GM04503 (cell line): ENCODE measurements at places on chromosomes 16 and 17.
A peak's percentile ranks its signal among the peaks of the same experiment; 100 is the strongest.

DNA sequence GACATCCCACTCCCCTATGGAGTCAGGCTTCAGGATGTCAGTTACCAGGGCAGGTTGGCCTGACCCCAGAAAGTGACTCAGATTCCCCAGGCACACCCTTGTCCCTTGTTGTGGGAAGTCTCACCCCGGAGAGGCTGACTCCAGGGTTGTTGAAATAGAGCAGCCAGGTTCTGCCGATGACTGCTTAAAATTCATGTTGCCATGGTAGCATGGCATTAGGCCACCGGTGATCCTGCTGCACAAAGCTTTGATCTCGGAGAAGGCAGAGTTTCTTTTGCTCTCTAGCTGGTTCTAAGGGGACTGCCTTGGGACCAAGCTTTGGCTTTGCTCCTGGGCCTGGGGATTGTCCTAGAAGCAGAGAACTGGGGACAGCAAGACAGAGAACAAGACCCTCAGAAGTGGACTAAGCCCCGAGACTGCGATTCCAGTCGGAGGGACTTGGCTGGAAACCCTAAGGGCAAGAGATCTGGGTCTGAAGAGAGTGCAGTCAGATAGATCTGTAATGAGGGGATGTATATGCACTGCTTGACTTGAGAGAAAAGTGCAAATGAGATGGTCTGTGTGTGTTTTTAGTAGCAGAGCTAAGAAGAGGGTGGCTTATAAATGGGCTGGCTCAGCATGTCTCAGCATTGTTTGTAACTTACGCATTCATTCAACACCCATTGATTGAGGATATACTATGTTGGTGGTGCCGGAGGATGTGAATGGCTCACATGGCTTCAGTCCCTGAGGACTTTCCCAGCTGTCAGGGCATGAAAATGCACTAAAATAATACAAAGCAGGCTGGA is 106.9 kb downstream of the RGS9 start:
- DNase-seq = peak; percentile 34

DNA sequence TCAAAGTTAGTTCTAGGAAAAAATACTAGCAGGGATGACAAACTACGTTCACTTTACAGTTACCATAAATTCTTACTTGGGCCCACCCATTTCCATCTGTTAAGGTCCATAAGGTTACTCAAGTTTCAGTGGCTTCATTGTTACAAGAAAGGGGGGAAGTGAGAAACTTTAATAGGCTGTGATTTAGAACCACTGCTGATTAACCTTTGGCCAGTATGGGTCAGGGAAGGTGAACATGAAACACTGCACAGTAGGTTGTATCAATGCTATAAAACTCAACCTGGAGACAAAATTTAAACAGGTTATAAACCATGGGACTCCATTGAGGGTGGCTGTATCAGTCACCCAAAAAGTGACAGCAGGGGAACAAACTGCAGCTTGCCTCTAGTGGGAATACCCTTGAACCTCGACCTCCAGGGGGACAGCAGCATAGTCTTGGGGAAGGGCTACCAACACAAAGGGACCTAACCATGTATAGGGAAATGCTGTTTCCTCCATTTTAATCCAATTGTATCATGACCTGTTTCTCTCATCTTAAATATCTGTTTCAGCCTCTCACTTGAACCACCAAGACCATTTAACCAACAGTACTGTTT is 10.4 kb downstream of the PTRH2 start:
- no peak for DNase-seq

- DNase-seq = no peak
Observed at GRCh38 chr16:65789161-65789945, 577.1 kb upstream of the CDH5 start.

DNA sequence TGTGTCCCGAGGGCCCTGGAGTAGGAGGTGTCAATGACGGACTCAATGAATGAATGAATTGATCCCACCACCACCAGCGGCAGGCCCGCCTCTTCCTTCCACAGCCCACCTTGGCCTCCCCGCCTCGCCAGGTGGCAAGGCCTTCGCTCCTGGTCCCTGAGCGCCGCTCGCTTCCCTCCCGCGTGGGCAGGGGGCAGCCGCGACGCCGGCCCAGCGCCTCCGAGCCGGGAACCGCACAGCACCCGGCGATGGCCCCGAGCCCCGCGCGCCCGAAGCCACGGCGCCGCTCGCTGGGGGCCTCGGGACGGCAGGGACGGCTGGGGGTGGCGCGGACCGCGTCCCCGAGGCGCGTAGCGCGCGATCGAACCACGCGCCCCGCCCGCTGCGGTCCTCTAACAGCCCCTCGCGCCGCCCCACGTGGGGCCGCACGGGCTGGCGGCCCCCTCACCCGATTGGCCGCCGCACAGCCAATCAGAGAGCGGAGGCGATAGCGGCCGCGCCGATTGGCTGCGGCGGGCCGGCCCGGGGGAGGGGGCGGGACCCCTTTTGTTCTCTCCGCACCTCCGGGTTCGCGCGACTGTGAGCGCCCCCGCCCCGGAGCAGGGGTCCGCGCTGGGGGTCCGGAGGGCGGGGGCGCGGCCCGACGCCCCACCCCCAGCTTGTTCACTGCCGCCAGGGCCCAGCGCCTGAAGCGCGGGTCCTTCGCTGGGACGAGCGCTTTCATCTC is 31.4 kb downstream of the ACTG1 start:
- DNase-seq = no peak

DNA sequence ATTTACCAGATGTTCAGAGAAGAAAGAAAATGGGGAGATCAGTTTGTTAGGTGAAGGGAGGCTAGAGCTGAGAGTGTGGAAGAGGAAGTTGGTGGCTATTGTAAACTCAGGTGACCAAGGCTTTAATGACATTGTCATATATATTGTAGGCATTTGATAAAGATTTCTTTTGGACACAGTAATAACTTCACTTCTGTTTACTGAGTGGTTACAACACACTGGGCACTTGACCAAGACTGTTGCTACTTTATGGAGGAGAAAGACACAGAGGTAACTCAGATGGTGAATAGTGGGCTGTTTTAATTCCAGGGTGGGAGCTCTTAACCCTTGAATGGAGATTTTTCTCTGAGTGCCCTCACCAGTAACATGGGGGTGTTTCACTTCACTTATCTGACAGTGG is 46.0 kb downstream of the TNRC6A start:
- DNase-seq = no peak

DNA sequence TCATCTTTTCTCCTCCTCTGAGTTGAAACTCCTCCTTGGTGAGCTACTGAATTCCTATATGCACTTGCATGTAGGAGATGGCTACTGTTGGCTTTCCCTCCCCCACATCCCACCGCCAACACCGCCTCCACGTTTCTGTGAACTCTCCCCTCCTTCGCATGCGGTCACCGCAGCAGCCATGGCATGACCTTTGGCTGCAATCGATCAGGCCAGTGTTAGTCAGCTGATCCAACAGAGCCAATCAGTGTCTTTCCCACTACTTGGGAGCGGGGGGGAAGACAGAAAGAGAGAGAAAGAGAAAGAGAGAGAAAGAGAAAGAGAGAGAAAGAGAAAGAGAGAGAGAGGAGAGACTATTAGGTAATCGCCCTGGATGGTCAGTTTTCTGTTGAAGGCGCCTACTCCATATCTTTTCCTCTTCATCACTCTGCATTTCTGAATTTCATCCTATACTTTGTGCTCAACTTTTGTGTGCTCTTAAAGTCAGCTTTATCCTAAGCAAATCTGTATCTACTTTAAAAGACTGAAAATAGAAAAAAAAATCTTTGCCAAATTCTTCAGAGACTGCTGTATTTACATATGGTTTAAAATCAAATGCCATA is 22.7 kb downstream of the ASGR1 start:
- no peak for DNase-seq

DNA sequence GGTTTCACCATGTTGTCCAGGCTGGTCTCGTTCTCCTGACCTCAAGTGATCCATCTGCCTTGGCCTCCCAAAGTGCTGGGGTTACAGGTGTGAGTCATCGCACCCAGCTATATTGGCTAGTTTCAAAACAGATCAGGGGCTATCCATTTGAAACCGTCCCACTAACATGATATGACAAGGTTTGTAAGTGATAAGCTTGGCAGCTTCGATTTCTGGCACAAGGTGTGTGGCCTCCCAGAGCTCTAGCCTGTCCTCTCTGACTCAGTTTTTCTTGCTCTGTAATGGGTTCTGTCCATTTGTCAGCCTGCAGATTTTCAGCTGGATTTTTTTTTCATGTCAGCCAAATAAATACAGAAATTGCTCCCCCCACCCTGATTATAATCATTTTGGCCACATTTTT is 31.8 kb upstream of the TENT4B start:
- DNase-seq = no peak

DNA sequence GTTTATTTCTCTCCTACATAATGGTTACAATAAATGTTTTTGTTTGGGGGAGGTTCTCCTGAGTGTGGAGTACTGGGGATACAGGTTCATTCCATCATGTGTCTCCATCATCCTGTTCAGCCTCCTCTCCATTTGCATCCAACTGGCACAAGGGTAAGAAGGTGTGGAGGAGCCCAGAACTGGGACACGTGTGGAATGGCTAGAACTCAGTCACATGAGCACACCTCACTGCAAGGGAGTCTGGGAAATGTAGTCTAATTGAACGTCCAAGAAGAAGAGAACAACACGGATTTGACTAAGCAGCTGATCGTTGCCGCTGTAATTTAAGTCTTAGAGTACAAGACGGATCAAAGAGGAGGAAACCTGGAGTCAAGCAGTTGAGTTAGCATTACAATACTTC is 6.1 kb downstream of the OR1A1 start:
- no peak for DNase-seq

GRCh38 chr17:35069311-35069710 is 5.8 kb upstream of the RFFL start:
- no peak for DNase-seq

DNA sequence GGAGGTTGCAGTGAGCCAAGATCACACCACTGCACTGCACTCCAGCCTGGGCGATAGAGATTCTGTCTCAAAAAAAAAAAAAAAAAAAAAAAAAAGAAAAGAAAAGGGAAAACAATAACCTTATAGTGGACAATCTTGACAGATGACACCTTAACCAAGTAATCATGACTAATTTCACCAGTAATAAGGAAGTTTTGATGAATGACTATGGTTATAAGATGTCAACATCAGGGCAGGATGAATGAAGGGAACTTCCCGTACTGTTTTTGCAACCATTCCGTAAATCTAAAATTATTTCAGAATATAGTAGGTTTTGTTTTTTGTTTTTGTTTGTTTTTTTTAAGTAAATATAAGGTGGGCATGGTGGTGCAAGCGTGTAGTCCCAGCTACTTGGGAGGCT is 23.0 kb downstream of the GSPT1 start:
- no peak for DNase-seq

- DNase-seq = no peak
Observed at GRCh38 chr16:28089992-28090365, 26.5 kb upstream of the GSG1L start.

DNA sequence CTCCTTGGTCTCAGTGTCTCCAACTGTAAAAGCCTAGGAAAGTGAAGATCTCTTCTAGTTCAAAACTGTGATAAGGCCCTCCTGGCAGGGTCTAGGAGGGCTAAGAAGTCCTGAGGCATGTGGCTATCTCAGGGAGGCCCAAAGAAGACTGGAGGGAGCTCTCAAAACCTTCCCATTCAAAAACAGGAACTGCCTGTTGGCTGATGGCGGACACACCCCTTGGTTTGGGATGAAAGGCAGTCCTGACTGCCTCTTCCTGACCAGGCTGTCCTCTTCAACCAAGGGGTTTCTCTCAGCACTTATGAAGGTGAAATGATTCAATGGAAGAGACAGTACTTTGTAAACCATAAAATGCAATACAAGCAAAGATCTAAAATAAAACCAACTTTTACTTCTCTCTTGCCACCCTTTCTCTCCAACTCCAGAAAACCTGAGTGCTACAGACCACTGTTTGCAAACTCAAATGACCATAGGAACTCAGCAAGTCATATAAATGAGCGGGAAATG is 4.7 kb downstream of the ZNF764 start:
- DNase-seq = no peak

DNA sequence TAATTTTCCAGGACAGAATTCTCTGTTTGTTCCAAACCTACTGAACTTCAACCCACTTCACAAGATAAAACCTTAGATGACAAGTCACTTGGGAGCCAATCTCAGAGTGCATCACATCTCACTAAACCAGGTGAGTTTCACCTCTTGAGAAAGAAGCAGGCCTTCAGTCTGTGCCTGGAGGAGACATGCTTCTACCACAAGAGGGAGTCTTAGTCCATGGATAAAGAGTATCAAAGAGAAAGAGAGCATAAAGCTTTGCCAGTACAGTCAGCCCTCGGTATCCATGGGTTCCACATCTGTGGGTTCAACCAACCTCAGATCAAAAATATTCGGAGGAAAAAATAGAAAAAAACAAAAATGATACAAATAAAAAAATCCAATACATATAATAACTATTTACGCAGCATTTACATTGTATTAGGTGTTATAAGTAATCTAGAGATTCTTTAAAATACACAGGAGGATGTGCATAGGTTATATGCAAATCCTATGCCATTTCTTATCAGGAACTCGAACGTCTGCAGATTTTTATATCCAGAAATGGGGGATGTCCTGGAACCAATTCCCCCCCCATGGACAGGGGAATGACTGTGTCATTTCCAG is 37.7 kb downstream of the DUSP14 start:
- no peak for DNase-seq
